Ureter (tissue), 1 donor: ENCODE measurements at places on chromosomes 7 and 10. TPM values are rescaled to one million over a fixed set of nuclear protein-coding genes. Genes with fewer than 3 reads are reported as not detected.

The POM121L12 gene
- not detected for total RNA-seq

The LEP gene
- total RNA-seq, result 0.89 TPM

The ANKRD61 gene
- not detected for total RNA-seq

The ADIRF gene
- 790 TPM for total RNA-seq

The DDX50 gene
- 33.9 TPM for total RNA-seq

The SPDYE3 gene
- total RNA-seq, result not detected

The CLEC5A gene
- 2.8 TPM for total RNA-seq

The BCL7B gene
- total RNA-seq, result 49.6 TPM

The ECHDC3 gene
- 13.3 TPM for total RNA-seq

The PSMA2 gene
- 46.7 TPM for total RNA-seq

The FOXK1 gene
- 40.4 TPM for total RNA-seq

The CUBN gene
- 2.4 TPM for total RNA-seq

The LRRC17 gene
- 5.2 TPM for total RNA-seq
